H54 (cell line): ENCODE measurements at places on chromosomes 4 and X.

DNA sequence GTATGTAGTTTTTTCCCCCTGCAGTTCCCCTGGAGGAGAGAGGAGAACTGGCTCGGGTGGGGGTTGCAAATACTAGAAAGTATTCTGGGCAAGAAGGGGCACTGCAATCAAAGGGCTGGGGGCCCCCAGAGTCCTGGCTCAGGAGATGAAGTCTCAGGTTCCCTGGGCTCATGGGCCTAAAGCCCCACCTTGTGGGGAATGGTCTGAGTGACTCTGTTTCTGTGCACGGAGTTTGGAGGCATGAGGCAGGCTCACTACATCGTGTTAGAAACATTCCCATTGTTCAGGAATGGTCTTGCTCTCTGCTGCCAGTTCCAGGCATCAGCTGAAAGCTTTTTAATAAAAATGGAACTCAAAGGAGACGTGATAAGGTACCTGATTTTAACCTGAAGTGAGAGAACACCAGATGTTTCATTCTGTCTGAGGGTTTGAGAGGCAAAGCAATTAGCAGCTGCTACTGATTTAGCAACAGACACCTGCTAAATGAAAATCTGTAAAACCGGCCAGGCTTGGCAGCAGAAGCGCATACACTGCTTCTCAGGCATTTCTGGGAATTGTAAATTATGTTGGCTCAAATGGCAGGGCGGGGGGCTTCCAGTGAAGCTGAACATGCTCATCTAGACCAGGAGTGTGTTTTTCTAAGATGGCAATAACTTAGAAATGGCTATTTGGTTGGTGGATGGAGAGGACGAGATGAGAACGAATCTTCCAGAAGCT is 122.7 kb downstream of the TMEM164 start:
- DNase-seq, result no peak

DNA sequence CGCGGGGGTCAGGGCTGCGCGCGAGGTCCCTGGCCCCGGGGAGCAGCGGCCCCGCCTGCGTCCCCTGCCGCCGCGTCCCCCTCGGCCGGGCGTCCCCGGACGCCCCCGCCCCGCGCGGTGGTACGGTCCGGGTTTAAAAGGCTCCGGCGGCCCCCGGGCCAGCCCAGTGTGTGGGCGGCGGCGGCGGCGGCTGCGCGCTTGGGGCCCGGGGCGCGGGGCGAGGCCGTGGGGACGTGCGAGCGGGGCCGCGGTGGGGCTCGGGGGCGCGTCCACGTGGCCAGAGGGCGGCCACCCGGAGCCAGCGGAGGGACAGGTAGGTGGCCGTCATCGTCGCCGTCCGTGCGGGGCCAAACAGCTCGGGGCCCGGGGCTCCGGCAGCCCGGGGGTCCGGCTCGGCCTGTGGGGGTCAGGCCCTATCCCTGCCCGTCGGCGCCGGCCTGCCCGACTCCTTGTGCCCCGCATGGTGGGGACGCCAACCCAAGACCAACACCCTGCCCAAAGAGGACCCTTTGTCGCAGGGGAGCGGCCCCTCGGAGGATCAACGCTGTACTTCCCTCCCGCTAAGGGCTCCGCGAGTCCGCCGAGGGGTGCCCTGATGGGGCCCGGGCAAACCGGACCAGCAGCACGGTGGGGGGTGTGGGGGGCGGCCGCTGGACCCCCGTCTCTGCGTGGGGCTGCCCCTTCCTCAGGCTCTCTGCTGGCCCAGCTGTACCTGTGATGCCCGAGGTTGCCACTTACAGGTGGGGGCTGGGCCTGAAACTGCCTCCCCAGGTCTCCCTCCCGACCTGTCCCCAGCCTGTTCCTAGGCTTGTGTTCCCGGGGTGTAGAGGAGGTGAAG is at the start of gene PLXNA3:
Gene PLXNA3, plus strand, starts transcription at position 166 of the 838 bp plus-strand sequence. CDS start 1,903 bp downstream, outside the sequence.
- DNase-seq, result peak; percentile 62

DNA sequence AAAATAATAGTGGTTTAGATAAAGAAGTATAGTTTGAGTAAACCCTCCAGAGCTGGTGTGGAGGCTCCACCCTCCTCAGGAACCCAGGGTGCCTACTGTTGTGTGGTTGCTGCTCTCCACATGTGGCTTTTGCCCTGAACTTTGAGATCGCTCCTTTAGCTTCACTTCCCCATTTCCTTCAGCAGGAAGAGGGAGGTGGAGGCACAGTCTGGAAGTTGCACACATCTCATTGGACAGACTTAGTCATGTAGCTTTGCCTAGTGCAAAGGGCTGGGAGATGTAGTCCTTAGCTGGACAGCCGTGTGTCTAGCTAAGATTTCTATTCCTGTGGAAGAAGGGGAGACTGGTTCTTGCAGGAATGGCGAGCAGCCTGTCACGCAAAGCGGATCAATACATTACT is 37.9 kb downstream of the RGS12 start:
- DNase-seq, result no peak

GRCh38 chr4:48175328-48175727 is 41.3 kb upstream of the TXK start:
- no peak for DNase-seq

- DNase-seq, result no peak
Measured at GRCh38 chrX:132750331-132751062, 207.9 kb downstream of the HS6ST2 start.

GRCh38 chr4:81227138-81227537 is 12.1 kb upstream of the PRKG2 start:
- no peak for DNase-seq

DNA sequence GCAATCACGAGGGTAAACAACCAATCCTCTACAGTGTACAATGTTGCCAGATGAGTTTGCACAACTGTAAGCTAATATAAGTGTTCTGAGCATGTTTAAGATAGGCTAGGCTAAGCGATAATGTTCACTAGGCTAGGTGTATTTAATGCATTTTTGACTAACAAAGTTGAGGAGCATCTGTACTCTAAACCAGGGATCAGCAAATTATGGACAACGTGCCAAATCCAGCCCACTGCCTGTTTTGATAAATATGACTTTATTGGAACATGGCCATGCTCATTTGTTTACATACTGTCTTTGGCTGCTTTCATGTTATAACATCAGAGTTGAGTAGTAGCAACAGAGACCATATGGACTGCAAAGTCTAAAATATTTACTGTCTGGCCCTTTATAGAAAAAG is 46.3 kb upstream of the ARHGEF6 start:
- DNase-seq, result no peak
